ENCODE measurements at places on chromosomes 6 and 20.

DNA sequence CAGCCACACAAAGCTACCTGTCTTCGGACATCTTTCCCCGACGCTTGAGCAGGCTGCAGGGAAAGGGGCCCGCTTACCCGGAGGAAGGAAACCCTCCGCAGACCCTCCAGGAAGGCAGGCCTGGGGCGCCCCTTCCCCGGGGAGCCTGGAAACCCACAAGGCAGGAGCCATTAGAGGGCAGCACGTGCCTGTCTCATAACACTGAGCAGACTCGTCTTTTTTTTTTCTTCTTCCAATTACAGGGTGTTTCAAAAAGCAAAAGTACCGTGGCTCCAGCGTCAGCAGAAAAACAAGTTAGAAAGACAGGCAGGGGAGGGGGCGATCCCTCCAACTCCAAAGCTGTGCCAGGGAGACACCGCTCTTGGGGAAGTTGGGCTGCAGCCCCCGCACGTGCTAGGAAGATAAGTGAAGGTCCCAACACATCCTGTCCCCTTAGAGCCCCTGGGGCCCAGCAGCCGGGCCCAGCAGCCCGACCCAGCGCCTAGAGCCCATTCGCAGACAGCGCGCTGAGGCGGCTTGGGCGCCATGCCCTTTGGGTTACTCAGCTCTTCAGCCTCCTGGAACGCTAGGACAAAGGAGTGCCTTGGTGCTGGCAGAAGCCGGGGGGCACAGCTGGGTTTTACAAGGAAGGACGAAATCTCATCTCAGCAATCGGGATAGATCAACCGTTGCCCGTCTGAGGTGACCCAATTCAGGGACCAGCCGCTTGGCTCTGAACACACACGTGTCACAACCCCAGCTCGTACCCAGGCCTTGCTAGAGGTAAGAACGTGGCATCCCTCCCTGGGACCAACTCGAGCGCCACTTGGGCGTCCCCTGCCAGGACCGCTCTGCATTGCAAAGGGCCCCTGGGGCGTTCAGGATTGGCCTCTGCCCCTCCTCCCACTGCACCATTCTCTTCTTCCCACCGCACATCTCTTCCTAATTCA, 136.3 kb downstream of the LY86 start:
- DNase-seq = no peak

- DNase-seq = no peak
These were observed 386.8 kb upstream of the JAG1 start for GRCh38 chr20:11060423-11061185.

GRCh38 chr6:49325891-49326290, 137.2 kb downstream of the MMUT start:
- no peak for DNase-seq

- DNase-seq = no peak
These were observed 297.8 kb upstream of the BMP2 start for GRCh38 chr20:6469695-6470094.

DNA sequence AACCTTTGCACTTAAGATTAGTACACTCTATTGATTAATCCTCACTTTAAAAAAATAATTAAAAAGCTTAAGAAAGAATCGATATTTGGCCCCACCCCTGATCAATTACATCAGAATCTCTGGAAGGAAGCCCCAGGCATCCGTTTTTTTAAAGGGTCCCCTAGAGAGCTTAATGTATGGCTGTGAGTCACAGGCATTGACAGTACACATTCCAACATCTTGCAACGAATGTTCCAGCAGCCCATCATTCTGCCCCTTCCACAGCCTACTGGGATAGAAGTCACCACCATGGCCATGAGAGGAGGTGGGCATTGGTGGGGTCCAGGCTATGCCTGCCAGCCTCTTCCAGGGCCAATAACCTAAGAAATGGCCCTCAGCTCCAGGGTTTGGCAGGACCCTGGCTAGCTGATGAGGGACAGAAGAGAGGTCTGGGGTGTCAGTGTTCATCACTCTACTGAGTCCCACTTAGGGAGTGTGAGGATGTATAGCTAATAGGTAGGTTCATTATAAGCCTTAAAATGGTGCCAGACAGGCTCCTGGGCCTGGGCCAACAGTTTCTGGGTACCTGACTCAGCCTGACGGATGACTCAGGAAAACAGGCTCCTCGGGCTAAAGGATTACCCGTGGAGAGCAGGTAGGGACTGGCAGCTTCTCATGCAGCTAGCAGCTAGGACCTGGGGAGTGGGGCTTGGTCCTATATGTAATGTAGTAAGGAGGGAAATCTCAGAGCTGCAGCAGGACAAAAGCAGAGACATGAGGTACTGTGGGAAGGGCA, 40.4 kb downstream of the MDGA1 start:
- no peak for DNase-seq

- DNase-seq = no peak
These were observed 14.7 kb upstream of the PXDC1 start for GRCh38 chr6:3766214-3766613.

Data from NCI-H1417 treated with DMSO at 0.1 percent for 48 hours (cell line).